Epithelial cell of umbilical artery (primary cell): ENCODE measurements at places on chromosomes 3 and 15. TPM values are rescaled to one million over a fixed set of nuclear protein-coding genes. Genes with fewer than 3 reads are reported as not detected.

Gene TMEM202
- total RNA-seq: not detected in 2 replicates

Gene CPN2
- not detected in 2 replicates for total RNA-seq

Gene FBXO40
- total RNA-seq: under 0.01 TPM in 1 of 2 replicates, not detected in the other

Gene WDR72
- total RNA-seq: not detected in 2 replicates

Gene ZNF106
- 52.3 and 58.5 TPM in 2 replicates for total RNA-seq
